ENCODE measurements at places on chromosomes 3 and 15.

GRCh38 chr3:39052583-39052982 lies 767 bp downstream of the WDR48 start:
- DNase-seq = no peak

DNA sequence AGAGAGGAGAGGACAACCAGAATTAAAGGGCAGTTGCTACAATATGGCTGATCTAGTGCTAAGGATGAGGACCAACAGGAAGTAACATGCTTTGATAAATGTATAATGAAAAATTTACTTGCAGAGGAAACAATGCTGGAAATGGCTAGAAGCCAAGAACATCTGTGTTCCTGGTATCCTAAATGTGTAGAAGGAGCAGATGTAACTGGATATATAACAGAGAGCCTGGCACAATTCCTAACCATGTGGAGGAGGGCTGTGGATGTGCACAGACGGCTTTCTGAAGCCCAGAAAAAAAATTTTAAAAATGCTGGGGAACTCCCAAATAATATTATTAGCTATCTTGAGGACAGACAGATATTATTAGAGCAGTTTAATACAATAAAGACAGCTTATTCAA lies 159.4 kb upstream of the GBE1 start:
- DNase-seq = no peak

- DNase-seq = no peak
Observed at GRCh38 chr3:159974-160373, 36.6 kb upstream of the CHL1 start.

- no peak for DNase-seq
Observed at GRCh38 chr15:62591842-62592838, 427.1 kb upstream of the C2CD4B start.

- DNase-seq = no peak
Observed at GRCh38 chr3:57709559-57709958, 16.7 kb upstream of the DENND6A start.

DNA sequence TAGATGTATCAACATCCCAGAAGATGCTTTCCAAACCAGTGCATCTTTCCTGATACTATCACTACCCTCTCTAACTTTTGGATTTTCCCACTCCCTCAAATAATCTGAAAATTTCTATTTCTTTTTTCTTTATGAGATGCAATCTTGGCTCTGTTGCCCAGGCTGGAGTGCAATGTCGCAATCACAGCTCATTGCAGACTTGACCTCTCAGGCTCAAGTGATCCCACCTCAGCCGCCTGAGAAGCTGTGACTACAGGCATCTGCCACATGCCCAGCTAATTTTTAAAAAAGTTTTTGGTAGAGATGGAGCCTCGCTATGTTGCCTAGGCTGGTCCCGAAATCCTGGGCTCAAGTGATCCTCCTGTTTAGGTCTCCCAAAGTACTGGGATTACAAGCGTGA lies 239.7 kb downstream of the SUCLG2 start:
- DNase-seq = no peak
